ENCODE measurements at places on chromosomes 11 and 22. TPM values are rescaled to one million over a fixed set of nuclear protein-coding genes. Genes with fewer than 3 reads are reported as not detected.

The NXPE4 gene
- total RNA-seq: not detected

DNA sequence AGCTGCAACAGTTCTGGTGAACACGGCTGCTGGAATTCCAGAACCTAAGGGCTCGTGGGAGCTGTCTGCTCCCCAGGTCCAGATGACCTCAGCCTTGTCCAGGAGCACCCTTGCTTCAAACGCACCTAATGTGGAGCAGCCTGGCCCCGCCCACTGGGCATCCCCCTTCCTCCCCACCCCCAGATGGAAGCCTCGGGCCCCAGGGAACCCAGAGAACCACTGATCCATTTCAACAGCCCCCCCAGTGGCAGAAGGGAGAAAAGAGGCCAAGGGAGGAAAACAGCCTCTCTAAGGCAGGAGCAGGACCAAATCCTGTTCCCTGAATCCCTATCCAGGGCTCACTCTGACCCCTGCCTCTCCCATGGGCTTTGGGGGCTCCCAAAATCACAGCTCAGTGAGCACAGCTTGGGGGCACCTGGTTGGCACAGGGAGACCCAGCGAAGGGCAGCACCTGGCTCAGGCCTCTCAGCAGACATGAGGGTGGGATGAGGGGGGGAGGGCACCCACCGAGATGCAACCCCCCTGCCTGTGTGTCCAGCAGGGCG, 1.2 kb downstream of the CYTH4 start:
- no peak for ATAC-seq

The GSTT2B gene
- total RNA-seq: 6.5 TPM

DNA sequence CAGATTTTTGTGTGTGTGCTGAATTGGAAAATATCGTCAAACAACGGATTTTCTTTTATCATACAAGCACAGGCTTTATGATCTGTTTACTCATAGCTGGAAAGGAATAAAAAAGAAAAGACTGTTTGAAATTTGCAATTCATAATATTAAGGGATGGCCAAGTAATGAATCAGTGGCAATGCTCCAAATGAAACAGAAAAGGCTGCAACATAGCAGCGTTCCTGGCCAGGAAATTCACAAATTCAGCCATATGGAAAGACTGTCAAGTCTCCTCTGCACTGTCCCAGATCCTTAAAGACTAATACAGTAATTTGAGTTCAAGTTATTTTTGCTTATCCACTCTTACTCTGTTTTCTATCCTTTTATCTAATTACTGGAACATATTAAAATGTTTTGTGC, 98.2 kb downstream of the MSANTD4 start:
- no peak for ATAC-seq

The SLC6A5 gene
- not detected for total RNA-seq

The C1QTNF4 gene
- not detected for total RNA-seq

GRCh38 chr11:85589373-85589772, 37.8 kb downstream of the DLG2 start:
- ATAC-seq: peak; percentile 55

GRCh38 chr22:33327348-33327860, 269.2 kb upstream of the SYN3 start:
- ATAC-seq: no peak

GRCh38 chr11:1447845-1448825, 38.4 kb downstream of the MOB2 start:
- peak; percentile 28 for ATAC-seq

GRCh38 chr11:96303980-96304379, 39.0 kb downstream of the MAML2 start:
- no peak for ATAC-seq

The CD3D gene
- total RNA-seq: 4.0 TPM

DNA sequence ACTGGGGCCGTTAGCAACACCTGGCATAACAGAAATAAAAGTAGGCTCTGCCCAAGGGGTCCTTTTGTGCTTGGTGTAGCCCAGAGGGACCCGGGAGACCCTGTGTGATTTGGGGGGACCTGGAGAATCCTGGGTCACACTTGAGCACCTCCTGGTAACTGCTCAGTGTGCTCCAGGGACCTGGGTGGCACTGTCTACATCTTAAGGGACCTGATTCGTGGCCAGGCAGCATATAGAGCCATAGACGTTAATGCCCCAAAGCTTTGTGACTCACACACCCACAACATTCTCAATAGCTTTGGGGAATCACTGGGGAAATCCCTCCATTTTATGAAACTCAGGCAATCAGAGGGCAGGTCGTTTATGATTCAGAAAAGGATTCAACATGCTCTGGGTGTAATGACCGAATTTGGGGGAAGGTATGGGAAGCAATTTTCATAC, 3.6 kb upstream of the IGF2 start:
- ATAC-seq: peak; percentile 58

- no peak for ATAC-seq
Observed at GRCh38 chr22:23496445-23496833, 83.7 kb downstream of the IGLL1 start.

DNA sequence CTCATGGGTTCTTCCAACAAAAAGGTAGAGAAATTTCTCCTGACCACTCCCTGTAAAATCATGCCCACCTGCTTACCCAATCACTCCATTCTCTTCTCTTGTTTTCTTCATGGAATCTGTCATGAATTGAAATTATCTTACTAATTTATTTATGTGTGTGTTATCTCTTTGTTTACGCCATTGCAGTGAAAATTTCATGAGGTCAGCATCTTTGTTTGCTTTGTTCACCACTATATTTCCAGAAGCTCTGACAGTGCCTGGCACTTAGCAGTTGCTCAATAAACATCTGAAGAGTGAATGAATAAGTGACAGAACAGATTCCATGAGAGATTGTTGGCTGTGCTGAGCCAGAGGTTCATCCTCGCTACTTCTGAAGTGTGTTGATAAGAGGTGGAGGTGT, 329.5 kb downstream of the NXPE2 start:
- no peak for ATAC-seq

DNA sequence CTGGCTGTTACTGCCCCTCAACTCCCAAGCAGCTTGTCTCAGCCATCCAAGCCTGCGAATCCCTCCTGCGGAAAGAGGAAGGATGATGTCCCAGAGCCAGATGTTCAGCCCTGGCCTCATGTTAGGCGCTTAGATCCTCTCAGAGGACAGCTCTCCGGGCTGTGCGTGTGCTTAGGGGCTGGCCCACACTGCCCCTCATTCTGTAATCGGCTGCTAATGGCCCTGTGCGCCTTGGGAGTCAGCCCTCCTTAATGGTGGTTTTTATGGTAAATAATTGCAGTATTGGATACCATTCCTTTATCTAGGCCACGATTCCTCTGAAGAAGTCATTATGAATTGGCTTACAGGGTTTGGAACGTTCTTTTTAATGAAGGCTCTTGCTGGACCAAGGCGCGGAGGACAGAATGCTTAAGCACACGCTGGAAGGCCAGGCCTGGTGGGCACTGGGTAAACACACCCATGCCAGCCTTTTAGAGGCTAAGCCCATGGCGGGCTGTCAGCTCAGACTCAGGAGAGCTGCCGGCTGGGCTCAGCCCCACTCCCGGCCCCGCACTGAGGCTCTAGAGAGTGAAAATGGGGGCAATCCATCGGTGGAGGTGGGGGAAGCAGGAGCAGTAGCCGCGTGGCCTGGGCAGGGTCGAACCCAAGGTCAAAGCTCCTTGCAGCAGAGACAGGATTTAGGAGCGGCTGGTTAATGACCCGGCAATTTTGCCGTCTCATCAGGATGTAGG, 1157.5 kb downstream of the BRD1 start:
- no peak for ATAC-seq

DNA sequence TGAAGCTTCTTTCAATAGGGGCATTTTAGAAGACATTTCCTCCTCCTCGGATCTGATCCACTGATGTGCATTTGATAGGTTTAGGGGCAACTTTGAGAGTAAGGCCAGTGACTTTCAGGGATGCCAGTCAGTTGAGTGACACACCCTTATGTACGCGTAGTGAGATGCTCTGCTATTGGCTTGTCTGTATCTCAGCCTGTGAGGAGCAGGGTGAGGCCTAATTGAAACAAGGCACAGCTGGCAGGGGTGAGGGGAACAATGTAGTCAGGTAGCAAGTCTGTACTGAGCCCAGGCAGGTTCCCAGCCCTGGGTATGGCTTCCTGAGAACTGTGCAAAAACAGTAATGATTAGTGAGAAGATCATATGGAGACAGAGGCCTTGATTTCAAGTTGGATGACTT, 61.5 kb downstream of the STIM1 start:
- peak; percentile 98 for ATAC-seq

GRCh38 chr11:124977006-124977405, 23.0 kb downstream of the CCDC15 start:
- ATAC-seq: no peak

The TBX10 gene
- not detected for total RNA-seq

GRCh38 chr11:111335549-111335948, 37.2 kb downstream of the POU2AF3 start:
- ATAC-seq: peak; percentile 21

GRCh38 chr11:33160136-33160535, 1.1 kb downstream of the CSTF3 start:
- peak; percentile 37 for ATAC-seq

GRCh38 chr22:44098966-44099530, 74.9 kb downstream of the PARVB start:
- ATAC-seq: no peak

The GAB4 gene
- not detected for total RNA-seq

- no peak for ATAC-seq
Observed at GRCh38 chr11:27116684-27117083, 76.1 kb downstream of the BBOX1 start.

Measured in esophagus mucosa (tissue), 1 donor.